ENCODE measurements at places on chromosomes 12 and 14.

- no peak for DNase-seq
Observed at GRCh38 chr14:24883576-24883975, 166.4 kb downstream of the STXBP6 start.

DNA sequence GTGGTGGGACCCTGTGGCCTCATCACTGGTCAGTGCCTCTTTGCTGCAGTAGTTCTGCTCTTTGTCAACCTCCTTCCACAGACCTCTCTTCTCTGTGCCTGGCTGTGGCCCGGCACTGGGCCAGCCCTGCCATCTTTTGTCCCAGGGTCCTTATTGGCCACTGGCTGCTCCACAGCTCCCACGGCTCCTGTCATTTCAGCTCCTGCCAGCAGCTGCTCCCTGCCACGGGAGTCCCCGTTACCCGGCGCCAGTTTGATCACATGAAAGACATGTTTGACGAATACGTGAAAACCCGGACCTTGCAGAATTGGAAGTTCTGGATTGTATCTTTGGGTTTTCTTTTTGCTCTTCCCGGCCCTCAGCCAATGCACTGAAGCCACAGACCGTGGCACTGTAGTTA is 35.4 kb downstream of the IL31 start:
- no peak for DNase-seq

GRCh38 chr14:103108749-103109207 is 14.3 kb downstream of the EXOC3L4 start:
- DNase-seq: no peak

- no peak for DNase-seq
Observed at GRCh38 chr14:38108681-38109080, 99.0 kb upstream of the SSTR1 start.

GRCh38 chr12:83801972-83802371 is 1110.6 kb downstream of the SLC6A15 start:
- DNase-seq: no peak

- no peak for DNase-seq
Observed at GRCh38 chr12:53328043-53328435, 6.6 kb upstream of the AAAS start.

- no peak for DNase-seq
Observed at GRCh38 chr12:124842073-124842749, 21.5 kb downstream of the SCARB1 start.

GRCh38 chr14:46369391-46369790 is 282.2 kb downstream of the RPL10L start:
- no peak for DNase-seq

- DNase-seq: no peak
Observed at GRCh38 chr12:38053655-38054464, 262.7 kb upstream of the ALG10B start.

DNA sequence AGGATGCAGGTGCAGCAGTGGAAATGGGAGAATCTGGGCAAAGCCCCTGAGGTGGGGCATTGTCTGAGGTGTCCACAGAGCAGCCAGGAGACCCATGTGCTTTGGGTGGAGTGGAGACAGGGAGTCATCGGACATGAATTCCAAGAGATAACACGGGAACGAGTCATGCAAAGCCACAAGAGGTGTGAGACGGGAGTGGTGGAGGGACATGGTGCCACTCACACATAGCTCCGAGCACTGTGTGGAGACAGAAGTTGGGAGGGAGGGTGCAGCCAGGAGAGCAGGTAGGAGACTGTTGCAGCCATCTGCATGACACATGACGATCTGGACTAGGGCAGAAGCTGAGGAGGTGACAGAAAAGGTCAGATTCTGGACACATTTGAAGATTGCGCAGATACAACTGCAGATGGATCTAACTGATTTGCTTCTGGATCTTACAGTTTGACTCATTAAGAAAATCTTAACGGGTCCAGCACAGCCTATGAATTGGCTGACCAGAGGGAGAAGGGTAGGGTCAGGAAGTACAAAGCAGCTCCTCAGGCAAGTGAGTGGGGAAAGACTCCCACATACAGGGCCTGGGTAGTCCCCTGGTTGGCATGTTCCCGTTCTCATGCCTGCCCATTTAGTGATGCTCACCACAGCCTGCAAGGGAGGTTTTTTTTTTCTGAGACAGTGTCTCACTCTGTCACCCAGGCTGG is 379.8 kb downstream of the FUT8 start:
- DNase-seq: no peak

DNA sequence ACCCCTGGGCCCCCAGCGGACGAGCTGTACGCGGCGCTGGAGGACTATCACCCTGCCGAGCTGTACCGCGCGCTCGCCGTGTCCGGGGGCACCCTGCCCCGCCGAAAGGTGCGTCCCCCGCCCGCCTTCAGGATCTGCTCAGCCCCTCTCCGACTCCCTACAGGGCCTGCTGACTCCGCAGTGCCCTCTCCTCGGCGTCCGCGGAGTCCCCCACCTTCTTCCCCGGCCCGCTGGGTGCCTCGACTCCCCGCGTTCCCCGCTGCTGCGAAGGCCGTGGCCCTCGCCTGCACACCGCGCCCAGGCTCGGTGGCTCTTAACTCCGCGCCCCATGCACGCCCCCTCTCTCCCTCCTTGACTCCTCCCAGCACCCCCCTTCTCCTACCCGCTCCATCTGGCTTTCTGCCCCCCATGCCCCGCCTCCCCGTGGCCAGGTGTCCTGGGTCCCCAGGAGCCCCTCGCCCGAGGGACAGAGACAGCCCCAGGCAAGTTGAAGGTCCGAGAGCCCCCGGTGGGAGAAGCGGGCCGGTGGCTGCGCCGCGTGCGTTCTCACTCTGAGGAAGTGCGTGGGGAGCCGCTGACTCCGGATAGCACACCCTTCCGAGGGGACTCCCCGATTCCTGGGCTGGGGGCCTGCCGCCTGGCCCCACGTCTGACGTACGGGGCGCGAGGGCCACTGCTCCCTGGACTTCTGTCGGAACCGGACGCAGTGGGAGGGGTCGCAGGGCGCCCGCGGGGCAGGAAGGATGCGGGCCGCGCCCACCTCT is 594 bp downstream of the TAMALIN start:
- DNase-seq: no peak

GRCh38 chr12:88496891-88497371 is 83.3 kb downstream of the KITLG start:
- DNase-seq: no peak

DNA sequence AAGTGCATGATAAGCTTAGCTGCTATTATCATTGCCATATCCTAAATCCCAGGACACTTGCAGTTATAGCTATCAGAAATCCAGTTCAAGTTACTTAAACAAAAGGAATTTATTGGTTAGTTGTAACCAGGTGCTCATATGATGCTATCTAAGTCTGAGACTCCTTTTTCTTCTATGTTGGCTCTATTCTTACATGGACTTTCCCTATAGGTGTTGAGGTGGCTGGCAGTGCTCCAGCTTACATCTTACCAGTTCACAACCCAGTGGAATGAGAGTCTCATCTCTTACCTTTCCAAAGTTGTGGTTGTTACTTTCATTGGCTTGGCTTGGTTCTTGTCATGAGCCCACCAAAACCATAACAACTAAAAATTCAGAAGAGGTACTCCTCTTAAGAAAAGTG is 94.6 kb downstream of the DACT1 start:
- no peak for DNase-seq

DNA sequence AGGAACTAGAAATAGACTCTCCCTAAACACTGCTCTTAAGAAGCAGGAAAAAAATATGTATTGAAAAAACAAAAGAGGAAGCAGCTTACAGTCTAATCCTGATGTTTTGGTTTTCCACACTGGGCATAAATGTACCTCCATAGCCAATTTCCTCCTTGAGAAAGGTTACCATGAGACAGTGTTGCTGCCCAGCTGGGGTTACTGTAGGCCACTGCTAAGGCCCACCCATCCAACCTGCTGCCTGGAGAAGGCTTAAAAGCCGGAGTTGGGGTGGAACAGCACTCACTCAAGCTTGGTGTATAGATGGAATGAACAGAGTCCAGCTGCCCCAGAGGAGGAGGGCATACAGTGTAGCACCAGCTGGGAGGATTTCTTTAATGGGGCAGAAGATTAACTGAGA is 41.1 kb downstream of the ERG28 start:
- no peak for DNase-seq

DNA sequence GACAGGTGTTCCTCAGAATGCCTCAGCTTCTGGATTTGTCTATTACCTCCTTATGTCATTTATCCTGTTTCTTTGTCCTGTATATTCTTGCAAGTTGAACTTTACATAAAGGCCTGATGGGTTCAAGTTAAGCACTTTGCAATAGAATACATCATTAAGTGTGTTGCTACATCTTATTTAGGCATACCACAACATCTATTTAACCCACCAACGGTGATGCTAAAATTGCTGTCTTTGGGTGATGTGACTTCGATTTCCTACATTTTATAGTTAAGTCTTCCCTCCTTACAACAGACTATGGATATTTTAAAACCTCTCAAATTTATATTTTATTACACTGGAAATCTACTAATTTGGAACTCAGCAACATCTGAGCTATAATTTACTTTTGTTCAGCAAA is 171.0 kb downstream of the KICS2 start:
- DNase-seq: no peak

DNA sequence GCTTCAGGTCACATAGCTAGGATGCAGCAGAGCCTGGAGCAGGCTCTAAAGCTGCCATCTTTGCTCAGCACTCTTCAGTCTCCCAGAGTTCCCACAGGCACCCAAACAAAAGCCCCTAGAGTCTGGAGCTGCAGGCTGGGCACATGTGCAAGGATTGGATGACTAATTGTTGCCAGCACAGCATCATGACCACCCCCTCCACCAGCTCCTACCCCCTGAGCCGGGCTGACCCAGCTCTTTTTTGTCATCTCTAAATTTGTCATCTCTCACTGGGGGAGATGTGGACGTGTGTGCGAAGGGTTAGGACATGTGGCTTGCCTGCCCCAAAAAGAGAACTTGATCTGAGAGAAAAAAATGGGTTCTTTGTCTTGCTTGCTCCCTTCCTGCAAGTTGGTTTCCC is 4.3 kb upstream of the MMP19 start:
- no peak for DNase-seq

- DNase-seq: no peak
Observed at GRCh38 chr12:14257303-14257733, 108.2 kb upstream of the ATF7IP start.

DNA sequence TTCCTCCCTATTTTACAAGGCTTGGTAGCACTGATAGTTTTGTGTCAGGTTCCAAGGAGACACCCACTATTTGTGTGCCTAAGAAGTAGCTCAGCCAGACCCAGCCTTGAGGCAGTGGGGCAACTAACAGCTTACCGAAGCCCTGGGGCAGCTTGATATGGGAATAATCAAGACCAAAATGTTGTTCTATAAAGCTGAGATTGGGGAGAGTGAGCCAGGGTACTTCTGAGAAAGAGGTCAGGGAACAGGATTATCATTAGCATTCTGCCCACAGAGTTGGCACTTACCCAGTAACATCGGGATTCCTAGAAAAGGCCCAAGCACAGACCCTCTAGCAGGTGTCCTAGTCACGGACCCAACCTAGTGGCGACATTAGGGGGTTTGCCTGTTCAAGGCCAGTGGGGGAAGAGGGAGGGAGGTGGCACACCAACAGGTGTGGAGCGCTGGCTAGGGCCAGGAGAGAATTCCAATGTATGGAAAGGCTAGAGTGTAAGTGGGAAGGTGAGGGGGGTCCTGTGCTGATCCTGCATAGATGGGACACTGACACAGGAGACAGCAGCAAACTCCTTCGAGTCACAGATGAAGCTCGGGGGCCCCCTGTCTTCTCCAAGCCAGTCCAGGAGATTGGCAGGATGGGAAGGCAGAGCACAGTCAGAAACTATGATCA is 4.9 kb downstream of the PPP1R3E start:
- no peak for DNase-seq

GRCh38 chr14:64550621-64551333 is 1.0 kb downstream of the PPP1R36 start:
- no peak for DNase-seq

DNA sequence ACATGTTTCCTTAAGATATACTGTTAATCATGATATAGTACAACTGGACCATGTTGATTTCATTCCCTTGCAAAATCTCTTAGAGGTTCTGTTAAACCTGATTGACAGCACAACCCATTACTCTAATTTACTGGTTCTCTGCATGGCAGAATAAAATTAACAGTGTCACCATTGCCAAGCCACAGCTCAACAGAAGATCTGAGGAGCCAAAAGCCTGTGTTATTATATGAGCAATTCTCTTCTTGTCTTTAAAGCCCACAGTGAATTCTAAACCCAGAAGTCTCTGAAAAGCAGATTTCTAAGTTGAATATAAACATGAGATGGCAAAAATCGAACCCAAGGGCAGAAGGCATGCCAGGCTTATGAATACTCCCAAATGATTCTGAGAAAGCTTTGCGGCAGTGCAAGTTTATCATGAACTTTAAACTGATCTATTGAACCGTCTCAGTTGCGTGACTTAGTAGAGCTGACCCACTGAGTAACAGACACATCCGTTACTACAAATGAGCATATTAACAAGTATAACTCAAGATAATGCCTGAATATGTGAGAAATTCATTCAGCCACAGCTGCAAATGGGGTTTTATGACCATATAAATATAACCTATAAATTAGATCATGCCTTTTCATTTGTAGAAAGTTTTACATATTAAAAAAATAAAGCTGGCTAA is 78.2 kb downstream of the IPO8 start:
- DNase-seq: no peak

GRCh38 chr14:75979648-75980565 is 1.9 kb downstream of the TGFB3 start:
- no peak for DNase-seq

GRCh38 chr12:128387811-128388422 is 120.9 kb downstream of the TMEM132C start:
- DNase-seq: peak; percentile 20

Data from NCI-H187 (cell line).